ENCODE measurements at places on chromosomes 11 and 22.

GRCh38 chr11:34613015-34613414 is 7.9 kb upstream of the EHF start:
- no peak for DNase-seq

DNA sequence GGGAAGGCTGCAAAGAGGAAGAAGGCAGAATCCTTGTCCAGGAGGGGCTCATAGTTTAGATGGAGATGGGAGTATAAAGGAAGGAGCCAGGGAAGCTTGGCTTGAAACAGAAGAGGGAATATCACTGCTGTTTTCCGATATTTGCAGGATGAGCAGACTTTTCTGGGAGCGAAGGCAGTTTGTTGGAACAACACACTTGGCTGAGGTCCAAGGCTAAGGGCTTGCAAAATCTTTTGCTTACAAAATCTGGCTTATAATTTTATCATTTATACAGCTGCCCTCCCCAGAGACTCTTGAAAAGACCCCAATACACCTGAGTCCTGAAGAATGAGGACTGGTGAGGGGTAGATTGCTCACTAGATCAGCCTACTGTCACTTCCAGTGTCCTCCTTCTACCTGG is 174.8 kb downstream of the NELL1 start:
- DNase-seq, result no peak

GRCh38 chr11:83648610-83649527 is 362.7 kb upstream of the CCDC90B start:
- no peak for DNase-seq

DNA sequence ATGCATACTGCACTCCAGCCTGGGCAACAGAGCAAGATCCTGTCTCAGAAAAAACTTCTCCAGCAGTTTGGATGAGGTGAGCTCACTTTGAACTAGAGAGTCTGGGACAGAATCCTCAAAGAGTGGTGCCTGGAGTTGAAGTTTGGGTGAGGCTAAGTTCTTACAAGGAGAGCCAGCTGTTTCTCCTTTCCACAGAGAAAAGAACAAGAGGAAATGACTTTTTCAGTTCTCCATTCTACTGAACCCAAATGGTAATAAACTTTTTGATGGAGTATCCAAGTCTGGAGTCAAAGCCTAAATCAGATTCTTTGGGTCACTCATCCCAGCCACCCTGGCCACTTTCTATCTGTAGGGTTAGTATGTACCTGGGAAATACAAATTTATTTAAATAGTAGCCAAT is 102.7 kb downstream of the TRAF6 start:
- no peak for DNase-seq

GRCh38 chr11:46564459-46564858 is 29.4 kb downstream of the AMBRA1 start:
- DNase-seq, result no peak

Data from CD4-positive, alpha-beta T cell treated with Interleukin-6 at 100 ng/mL for 8 hours (primary cell).